ENCODE measurements at places on chromosomes 3 and 15.
A peak's percentile ranks its signal among the peaks of the same experiment; 100 is the strongest.

DNA sequence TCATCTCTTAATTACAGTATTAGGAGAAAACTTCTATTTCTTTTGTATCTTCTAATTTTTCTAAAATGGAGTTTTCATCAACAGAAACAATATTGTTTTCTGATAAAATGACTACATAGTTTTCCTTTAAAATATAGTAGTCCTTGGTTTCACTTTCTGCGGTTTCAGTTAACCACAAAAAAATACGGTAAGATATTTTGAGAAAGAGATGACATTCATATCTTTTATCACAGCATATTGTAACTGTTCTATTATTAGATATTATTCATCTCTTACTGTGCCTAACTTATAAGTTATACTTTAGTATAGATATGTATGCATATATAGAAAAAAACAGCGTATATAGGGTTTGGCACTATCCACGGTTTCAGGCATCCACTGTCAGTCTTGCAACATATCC is 2.3 kb downstream of the B4GALT4 start:
- no peak for DNase-seq

GRCh38 chr3:66971891-66972551 is 26.1 kb upstream of the KBTBD8 start:
- DNase-seq: peak; percentile 79

DNA sequence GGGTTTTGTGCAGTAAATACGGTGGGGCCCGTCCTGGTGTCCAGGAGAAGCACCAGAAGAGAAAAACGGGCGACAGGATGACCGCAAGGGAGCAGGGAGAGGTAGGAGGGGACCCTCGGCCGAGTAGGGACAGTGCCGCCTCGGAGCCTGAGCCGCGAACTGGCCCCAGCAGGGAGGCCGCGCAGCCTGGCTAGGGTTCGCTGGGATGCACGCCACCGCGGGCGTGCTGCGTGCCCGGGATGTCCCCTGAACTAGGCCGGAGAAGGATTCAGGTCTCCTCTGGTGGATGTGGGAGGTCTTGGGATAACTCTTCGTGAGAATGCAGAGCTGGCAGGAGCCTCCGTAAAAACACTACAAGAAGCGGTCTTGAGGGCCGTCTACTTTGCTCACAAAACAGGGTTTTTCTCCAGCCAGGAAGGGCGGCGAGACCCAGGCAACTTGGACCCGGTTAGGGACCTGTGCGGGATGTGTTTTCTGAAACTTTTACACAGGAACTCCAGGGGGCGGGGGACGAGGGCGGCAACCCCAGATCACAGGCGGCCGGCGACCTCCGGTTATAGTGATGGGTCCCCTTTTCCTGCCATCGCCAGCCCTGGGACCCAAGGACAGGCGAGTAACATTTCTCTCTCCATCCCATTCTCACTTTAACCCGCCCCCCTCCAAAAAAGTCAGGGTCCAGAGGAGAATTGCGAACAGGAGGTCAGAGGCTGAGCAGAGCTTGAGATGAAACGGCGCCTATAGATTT is 35.5 kb downstream of the NR2F2 start:
- DNase-seq: no peak

DNA sequence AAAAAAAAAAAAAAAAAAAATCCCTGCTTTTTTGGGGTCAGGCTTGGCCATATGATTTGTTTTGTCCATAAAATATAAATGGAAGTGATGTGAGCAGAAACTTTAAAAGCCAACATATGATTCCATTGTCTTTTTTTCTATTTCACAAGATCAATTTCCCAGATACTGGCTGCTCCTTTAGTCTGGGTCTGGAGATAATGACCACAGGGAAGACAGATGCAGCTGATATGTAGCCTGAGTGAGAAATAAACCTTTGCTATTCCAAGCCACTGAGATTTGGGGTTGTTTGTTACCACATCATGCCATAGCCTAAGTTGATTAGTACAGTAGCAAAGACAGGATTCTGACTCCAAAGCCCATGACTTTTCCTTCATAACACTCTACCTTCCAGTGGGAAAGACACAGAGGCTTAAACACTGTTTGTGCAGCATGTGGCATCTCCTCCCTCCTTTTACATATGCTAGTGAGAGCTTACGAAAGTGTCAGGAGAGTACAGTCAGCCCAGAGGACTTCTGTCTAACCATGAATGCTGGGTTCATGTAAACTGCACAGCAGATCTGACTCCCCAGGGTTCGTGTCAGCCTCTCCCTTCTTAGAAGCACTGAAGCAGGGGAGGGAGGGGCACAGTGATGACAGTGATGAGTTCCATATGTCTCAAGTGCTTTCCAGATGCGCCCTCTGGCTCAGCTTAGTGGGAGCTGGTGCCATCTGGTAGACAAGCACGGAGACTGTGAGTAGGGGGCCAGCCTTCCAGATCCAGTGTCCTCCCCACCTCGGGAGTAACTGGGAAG is 36.7 kb upstream of the SLC7A14 start:
- no peak for DNase-seq

DNA sequence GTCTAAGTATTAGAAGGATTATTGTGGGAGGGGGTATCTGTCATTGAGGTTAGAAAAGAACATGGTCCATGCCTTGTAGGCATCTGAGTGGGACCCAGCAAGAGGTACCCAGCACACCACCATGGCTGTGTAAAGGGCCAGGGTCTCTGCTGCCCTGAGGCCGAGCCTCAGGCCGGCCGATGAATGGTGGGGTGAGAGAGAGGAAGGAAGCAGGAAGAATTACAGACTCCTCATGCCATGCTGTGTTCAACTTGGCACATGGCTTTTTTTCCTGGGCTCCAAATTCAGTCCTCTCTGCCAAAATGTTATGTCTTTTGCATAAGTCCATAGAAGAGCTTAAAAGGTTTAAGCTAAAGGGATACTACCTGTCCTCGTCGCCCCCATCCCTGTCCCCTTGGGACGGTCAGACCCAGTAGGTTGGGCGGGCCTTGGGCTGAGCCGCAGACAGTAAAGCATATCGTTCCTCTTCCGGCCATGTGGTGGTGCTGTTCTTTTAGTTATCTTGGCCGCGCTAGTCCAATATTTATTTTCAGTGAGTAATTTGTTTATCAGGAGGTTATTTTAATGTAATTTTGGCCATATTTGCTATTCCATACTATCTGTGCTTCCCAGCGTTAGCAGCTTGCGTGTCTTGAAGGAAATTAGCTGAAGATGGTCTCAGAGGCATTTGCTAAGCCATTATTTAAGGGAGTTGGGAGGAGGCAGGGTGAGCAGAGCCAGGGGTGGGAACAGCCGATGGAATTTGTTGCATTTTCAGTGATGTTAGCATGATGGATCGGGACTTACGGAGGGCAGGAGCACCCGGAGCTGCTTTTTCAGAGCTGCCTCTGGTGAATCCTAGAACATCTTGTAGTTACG is 152.4 kb downstream of the AGBL1 start:
- DNase-seq: peak; percentile 48

- peak; percentile 71 for DNase-seq
These were observed 767 bp downstream of the AP3S2 start for GRCh38 chr15:89893027-89893426.

All from NB4 (cell line).